ENCODE measurements at places on chromosomes 7 and 10. TPM values are rescaled to one million over a fixed set of nuclear protein-coding genes. Genes with fewer than 3 reads are reported as not detected.
A peak's percentile ranks its signal among the peaks of the same experiment; 100 is the strongest.

Gene GRID1
- total RNA-seq = 0.31 TPM

Gene NKX1-2
- total RNA-seq = not detected

Gene CACNA2D1
- total RNA-seq = 1.8 TPM

Gene AKR1C1
- total RNA-seq = 3.7 TPM

- no peak for DNase-seq
These were observed 304.9 kb downstream of the IPMK start for GRCh38 chr10:57962839-57963238.

DNA sequence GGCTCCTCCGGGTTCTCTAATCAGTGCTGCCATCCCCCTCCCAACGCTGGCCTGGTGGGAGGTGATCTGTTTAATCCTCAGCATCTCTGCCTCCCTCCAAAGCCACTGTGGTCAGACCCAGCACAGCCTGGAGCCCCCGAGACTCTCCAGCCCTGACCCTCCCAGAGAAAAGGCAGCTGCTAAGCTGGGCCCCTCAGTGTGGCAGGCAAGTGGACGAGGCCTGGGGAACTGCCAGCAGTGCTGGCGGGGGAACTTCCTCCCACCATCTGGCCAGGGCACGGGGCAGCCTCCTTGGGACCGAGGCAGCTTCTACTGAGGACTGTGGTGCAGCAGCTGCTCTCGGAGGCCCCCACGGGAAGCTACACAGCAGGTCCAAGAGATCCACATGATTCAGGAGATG, 51.1 kb downstream of the DPYSL4 start:
- DNase-seq = peak; percentile 77

GRCh38 chr10:80453842-80454512, at the start of gene TSPAN14:
TSPAN14 (plus strand) TSS chr10:80454310; CDS start chr10:80489234, 34,924 bp downstream.
- DNase-seq = peak; percentile 94

GRCh38 chr10:17984056-17984455, 32.3 kb downstream of the SLC39A12 start:
- DNase-seq = no peak

DNA sequence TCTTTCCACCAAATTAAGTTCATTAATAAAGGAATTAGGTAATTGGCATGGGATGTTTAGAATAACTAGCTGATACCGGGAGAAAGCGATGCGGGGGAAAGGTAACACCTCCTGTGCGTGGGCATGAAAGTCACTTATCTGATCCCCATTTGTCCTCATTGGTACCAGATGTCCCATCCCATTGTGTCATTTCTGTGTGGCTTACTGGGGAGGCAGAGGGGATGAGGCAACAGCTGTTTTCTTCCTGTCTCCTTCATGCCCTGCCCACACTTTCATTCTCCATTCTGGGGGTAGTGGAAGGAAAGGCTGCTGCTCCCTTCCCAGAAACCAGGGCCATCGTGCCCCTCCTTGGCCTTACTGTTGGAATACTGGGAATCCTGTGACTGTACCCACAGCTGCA, 27.1 kb downstream of the EEPD1 start:
- DNase-seq = no peak

DNA sequence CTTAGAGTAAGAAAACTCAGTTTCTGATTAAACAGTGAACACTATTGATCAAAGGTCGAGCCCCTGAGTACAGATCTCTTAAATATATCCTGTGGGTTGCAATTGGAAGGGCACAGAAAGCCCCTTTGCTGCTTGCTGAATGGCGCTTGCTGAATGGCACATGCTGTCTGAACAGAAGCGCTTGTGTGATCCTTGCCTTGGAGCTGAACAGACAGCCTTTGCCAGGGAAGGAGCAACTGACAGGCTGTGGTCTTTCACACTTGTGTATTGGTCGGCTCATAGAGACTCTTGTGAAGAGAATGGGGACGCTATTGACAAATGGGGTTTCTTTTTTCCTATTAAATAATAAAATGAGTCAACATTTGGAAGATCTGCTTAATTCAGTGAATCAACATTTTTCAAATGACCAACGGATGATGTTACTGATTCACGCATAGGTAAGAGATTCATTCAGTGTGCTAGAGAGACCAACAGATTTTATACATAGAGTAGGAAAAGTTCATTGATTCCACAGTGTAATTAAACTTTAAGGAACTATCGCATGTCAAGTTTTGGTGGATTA, 99.4 kb upstream of the TNS3 start:
- DNase-seq = no peak

- DNase-seq = no peak
These were observed 15.8 kb upstream of the SAR1A start for GRCh38 chr10:70186090-70186489.

DNA sequence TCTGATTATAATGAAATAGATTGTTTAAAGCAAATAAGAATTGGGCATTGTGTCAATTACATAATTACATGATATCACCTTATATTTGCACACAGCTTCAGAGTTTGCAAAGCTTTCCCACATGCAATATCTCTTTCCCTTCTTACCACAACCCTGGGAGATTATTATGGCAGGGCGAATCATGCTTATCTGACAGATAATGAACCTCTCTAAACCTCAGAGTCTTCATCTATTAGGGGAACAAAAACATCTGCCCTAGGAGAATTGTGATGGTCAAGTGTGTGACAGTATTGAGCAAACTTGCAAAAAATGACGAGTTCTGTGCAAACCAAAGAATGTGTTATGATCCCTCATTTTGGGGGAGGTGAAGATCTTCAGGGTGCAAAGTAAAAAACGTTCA, 90.0 kb downstream of the MYOF start:
- no peak for DNase-seq

- peak; percentile 80 for DNase-seq
These were observed 996 bp downstream of the ADAM12 start for GRCh38 chr10:126387041-126387921.

GRCh38 chr7:23108995-23109394, 3.4 kb downstream of the KLHL7 start:
- no peak for DNase-seq

DNA sequence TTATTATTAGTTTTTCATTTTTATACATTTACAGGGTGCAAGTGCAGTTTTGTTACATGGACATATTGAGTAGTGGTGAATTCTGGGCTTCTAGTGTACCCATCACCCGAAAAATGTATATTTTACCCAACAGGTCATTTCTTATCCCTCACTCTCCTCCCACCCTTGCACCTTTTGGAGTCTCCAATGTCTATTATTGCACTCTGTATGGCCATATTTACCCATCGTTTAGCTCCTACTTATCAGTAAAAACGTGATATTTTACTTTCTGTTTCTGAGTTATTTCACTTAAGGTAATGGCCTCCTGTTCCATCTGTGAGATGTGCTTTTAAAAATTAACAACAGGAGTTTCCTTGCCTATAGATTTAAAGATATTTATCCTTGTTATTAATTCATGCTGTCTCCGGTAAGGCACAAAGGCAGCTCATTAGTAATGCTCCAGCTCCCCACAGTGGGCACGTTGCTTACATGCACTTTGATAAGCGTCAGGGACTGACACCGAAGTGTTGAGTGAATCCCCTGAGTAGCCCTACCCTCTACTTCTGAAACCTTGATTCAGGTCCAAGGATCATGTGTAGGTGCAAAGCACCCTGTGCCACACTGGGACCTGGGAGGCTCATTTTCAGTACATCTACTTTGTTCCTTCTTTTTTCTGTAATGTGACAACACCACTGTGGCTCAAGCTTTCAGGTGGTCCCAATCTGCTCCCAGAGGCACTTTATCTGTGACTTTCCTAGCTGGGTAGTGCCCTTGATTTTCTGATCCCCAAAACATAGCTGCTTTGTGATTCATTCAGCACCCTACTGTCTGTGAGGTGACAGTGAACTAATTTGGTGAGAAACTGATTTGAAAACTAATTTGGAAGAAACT, 27.3 kb downstream of the HYAL4 start:
- DNase-seq = peak; percentile 74

DNA sequence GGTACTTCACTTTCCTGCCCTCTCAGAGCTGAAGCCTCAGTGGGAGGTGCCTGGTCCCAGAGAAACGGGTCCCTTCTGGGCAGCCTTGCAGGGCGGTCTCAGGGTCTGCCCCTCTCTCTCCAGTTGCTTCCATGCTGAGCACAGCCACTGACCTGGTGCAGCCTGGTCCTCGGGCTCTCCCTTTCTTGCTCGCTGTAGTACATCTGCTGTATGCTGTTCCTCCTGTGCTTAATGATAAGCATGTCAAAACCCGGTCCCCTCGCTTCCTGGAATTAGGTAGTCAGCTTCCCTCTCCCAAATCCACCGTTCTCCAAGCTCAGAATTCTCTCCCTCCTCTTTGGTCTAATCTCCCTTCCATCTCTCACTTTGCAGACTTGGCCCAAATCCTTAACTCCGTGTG, 11.0 kb upstream of the HPS1 start:
- no peak for DNase-seq

- peak; percentile 57 for DNase-seq
These were observed 16.2 kb upstream of the DLD start for GRCh38 chr7:107874605-107875446.

DNA sequence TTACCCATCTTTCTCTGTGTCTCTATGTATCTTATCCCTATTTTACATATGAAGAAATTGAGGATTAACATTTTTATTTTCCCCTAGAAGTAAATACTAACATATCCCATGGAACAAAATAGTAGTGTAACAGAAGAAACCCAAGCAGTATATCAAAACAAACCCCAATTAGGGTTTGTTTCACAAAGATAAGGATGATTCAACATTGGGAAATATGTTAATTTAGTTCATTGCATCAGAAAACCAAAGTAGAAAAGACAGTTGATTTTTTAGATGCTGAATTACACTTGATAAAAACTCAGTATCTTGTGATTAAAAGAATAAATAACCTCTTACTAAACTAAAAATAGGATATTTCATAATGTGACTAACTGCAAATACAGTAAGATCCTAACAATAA, 87.8 kb downstream of the GLCCI1 start:
- DNase-seq = no peak

GRCh38 chr7:96949766-96950165, 55.6 kb upstream of the DLX6 start:
- no peak for DNase-seq

GRCh38 chr10:4316161-4316810, 509.7 kb upstream of the AKR1E2 start:
- no peak for DNase-seq

GRCh38 chr10:69449841-69450240, 1.4 kb upstream of the TSPAN15 start:
- peak; percentile 85 for DNase-seq

DNA sequence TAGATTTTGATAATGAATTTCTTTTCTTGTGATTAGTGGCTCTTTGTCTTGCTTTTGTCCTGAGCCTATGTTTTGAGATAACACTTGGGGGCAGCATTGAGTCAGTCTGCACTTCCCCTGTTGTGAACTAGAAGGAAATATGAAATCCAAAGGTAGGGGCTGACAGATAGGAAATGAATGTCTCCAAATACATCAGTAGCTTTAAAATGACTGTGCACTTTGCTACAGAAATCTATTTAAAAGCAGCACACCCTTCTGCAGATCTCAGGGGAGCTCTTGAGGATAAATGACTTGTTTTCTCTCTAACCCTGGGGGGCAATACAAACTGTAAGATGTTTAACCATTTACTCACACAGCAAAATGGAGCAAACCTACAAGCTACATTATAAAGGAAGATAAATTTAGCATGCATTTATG, 176.0 kb upstream of the MYO3A start:
- DNase-seq = peak; percentile 59

- no peak for DNase-seq
These were observed 263.1 kb upstream of the PITRM1 start for GRCh38 chr10:3435671-3436070.

- no peak for DNase-seq
These were observed 512.0 kb downstream of the TCERG1L start for GRCh38 chr10:130799532-130799931.

GRCh38 chr10:58837826-58838225, 325.2 kb downstream of the BICC1 start:
- DNase-seq = no peak

DNA sequence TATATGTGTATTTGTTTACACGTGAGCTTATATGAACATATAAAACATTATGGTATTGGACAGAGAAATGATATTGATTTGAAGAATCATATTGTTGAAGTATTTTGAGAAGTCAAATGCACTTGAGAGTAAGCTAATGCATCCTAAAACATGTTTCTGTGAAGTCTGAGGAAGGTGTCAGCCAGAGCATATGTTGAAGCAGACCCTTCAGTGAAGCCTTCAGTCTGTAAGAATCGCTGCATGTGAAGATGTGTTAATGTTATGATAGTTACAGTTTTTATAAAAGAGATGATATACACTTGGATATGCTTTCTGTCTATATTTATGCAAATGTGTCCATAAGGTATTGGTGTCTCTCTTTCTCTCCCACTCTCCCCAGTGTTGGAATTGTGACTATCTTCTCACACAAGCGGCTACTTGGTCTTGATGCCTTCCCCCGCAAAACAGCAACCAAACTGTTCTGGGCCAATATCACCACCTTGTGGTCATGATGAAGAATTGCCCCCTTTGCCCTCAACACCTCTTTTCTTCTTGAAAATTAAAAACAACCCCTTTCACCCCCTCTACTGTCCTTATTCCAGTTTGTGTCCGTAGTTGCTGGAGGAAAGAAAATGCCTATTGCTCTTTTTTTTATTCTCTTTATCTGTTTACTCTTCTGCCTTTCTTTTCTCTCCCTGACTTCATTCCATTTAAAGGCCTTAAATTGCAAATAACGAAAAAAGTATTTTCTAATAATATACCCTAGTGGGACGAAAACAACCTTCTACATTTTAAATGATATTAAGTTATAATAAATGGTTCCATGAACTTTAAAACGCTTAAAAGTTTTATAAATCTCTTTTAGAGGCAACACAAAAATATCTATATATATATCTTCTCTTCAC, 64.9 kb downstream of the IKZF1 start:
- peak; percentile 76 for DNase-seq

DNA sequence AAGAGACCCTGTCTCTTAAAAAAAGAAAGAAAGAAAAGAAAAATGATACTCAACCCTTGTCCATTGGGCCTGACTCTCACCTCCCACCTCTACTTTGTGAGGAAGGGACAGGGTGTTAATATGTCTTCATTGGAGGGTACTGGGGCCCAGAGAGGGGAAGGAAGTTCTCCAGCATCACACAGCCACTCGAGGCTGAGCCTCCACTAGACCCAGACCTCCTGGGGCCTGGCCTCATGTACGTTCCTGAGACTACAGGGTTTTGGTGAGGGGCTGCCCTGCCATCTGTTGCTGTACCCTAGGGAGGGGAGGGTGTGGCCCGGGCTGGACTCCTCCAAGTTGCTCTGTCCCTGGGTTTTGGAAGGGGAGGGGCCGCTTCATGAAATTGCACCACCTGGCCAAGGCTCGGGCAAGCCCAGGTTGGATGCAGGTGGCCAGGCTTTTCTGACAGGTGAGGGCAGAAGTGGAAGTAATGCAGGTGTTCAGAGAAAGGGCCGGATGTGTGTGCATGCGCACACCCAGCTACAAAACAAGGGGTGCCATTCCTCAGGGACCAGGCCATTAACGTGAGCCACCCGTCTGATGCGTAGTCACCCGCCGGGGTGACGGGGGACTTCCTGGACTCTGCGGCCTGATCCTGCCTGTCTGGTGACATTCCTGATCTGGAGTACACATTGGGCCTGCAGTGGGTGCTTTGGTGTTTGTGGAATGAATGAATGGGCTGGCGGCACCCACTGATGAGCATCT, 21.7 kb downstream of the GTF2IRD1 start:
- DNase-seq = no peak

GRCh38 chr7:150736864-150737263, 354 bp upstream of the GIMAP5 start:
- no peak for DNase-seq

Measured in neural progenitor cell (in vitro differentiated cells).